K562 (cell line): ENCODE measurements at places on chromosomes 1 and 21.
A peak's percentile ranks its signal among the peaks of the same experiment; 100 is the strongest.

GRCh38 chr1:151494741-151495281 lies 16.4 kb upstream of the CGN start:
- DNase-seq = no peak

DNA sequence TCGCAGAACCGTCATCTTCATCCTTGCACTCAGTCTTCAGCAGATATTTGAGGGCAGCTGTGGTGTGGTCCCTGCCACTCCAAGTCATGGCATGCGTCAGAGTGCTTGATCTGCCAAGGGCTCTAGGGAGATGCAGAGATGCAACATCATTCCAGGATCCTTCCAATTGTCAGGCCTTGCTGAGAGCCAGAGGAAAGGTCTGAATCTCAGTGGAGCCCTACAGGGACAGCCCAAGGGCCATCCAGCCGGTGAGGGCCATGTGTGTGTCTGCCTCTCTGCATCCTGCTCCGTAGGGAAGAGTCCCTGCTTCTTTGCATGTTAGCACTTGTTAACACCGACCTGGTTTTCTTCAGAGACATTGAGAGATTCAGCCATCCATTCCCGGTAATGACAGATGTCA lies 17.6 kb downstream of the MAPKAPK2 start:
- DNase-seq = no peak

DNA sequence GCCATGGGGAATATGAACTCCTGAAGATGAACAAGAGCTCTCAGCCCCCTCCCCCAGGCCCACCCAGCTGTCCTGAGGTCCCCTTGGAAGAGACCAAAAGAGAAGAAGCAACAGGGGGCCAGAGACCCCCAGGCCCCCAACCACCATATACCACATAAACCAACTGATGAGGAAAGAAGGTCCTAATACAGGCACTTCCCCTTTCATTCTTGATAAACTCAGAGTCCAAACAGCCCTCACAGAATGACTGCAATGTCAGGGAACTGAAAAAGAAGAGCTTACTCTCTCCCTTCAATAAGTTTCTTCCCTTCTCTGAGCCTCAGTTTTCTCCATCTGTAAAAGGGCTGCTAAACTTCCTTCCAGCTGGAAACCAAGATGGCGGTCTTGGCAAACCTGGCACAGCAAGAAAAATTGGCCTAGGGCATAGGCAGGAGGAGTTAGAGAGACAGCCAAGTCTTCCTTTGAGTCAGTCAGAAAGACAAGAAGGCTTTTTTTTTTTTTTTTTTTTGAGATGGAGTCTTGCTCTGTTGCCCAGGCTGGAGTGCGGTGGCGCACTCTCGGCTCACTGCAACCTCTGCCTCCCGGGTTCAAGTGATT lies 90.5 kb downstream of the VWA5B1 start:
- DNase-seq = no peak

DNA sequence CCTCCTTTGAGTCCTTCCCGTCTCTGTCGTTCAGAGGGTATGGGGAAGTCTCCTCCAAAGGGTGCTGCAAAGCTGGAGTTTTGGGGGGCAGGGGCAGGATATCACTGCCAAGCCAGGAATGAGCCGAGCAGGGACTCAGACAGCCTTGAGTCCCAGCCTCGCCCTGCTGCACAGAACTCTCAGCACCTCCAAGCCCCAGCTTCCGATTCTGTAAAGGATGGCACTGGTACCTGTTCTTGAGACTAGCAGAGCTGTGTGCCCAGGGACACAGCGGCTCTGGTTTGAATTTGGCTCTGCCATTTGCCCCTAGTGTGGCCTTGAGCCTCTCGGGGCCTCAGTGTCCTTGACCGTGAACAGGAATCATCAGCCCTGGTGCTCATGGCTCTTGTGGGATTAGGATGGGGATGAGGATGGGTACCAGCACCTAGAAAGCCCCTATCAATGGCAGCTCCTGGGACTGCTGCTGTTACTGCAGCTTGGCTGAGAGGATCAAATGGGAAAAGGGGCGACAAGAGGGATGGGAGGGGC lies 1.5 kb upstream of the FBLIM1 start:
- no peak for DNase-seq

DNA sequence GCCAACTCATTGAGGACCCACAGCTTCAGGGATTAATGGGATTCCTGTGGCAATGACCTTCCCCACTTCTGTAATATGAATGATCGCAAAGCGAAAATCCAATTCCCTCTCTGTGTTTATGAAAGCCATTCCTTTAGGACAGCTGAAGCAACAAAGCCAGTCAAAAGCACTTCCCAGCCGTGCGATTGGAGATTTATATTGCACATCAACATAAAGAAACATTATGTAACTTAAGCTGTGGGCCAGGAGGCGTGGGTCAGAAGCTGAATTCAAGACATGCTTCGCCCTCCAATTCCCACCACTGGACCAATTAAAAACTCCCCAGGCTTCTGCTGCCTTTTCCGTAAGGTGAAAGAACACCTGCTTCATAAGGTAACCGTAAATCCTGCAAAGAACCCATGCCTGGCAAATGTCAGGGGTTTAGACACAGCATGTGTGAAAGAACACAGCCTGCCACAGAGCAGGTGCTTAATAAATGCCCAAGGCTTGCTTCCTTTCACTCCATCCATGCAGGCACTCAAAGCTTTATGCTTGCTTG lies 138.9 kb upstream of the SOD1 start:
- no peak for DNase-seq

GRCh38 chr1:25996966-25997827 lies 666 bp downstream of the PAFAH2 start:
- DNase-seq = peak; percentile 68

- DNase-seq = no peak
Observed at GRCh38 chr1:7865978-7866377, 13.1 kb upstream of the UTS2 start.

- DNase-seq = no peak
Observed at GRCh38 chr1:235657269-235657668, 7.7 kb upstream of the GNG4 start.

DNA sequence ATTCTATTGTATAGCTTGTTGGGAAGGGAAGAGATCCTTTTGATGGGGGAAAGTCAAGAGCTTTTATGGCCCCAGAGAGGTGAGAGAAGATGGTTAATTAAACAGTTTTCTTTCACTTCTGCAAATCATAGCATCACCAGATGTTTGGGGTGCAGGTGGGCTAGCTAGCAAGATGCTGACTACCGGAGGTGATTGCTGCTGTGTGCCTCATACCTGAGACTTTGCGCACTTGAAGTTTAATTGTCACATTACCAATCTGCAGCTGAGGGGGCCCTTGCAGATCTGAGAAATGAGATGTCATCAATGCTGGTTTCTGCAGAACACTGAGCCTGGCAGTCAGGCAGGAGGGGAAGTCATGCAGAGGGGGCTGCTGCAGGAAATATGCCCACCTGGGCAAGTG lies 73.9 kb downstream of the SNRPE start:
- DNase-seq = no peak

GRCh38 chr1:111706921-111707320 lies 32.3 kb downstream of the INKA2 start:
- no peak for DNase-seq

- no peak for DNase-seq
Observed at GRCh38 chr21:42725416-42725930, 72.1 kb downstream of the PDE9A start.

- DNase-seq = no peak
Observed at GRCh38 chr1:167510244-167510643, 8.1 kb downstream of the CD247 start.

DNA sequence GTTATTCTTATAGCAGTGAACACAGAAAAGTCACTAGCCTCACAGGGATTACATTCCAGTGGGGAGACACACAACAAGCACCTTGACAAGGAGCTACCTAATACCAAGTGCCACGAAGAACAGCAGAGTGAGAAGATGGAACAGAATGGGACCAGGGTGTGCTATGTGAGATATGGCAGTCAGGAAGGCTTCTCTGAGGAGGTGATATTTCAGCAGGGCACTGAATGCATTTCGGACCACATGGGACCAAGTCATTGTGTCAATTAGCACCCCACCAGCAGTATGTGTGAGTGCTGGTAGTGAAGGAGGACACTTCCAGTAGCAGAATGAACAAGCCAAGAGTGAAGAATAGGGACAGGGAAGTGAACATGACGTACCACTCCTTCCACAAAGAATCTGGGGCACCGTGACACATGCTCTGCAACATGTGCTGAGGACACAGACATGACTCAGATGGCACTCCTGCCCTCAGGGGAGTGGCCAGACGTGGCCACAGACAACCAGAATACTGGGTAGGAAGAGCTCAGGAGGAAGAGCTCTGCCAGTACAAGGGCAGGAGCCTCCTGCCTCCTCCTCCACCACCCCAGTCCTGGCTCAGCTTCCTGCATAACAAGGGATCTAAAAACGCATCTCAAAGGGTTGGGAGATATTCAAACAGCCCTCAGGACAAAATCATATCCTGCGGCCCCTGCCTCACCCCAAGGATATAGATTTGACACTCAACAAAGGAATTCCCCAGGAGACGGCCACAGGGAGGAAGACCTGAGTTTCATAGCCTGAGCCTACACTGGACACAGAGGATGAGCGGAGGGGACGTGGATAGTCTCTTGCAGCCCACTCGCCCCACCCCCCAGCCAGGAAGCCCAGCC lies 102.5 kb downstream of the TRABD2B start:
- DNase-seq = no peak

DNA sequence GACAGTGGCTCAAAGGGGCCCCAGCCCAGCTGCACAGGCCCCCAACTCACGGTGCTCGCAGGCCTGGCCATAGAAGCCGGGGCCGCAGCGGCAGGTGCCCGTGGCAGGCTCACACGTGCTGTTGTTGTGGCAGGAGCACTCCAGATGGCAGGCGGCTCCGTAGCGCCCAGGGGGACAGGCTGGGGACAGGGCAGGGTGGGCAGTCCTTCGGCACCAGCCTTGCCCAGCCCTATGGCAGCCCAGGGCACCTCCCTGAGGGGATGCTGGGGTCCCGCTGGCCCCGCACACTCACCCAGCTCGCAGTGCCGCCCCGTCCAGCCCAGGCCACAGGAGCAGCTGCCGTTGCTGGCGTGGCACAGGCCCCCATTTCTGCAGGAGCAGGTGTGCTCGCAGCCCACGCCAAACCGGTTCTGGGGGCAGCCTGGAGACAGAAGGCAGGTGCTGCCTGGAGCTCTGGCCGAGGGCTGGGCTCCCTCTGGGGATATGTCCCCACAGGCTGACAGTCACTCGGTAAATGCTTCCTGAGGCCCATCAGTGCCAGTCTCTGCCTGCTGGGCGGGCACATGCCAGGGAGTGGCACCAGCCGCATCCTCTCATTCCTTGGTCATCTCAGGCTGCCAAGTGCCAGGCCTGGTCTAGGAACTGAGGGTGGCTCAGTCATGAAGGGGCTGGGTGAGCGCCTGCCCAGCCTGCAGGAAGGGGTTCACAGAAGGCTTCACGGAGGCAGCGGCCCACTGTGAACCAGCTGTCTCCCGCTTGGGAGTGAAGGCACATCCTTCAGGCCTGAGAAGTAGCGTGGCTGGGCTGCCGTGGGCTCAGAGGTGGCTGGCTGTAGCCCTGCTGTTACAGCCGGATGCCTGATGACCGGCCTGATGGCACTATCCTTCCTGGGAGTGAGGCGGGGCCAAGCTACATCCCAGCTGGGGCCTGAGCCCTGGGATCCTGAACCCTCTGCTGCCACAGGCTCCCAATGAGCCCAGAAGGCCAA lies 40.1 kb downstream of the ARHGEF16 start:
- no peak for DNase-seq

- no peak for DNase-seq
Observed at GRCh38 chr1:187236199-187236598, 407.4 kb downstream of the PLA2G4A start.

DNA sequence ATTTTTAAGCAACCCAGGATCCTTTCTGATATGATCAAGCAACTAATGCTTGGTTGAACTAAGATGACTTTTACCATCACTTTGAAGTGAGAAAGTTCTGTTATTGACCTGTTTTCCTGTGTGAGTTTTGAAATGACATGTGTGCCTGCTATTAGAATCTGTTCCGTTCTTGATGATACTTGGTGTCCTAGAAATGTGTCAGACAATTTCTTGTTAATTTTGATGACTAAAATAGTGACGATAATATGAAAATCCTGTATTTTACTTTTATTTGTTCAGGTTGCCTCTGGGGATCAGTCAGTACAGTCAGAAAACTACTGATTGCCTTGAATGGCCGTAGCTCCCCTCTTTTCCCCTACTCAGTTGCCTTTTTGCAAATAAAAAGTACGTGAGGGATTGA lies 228.0 kb downstream of the RYR2 start:
- DNase-seq = no peak

- no peak for DNase-seq
Observed at GRCh38 chr1:205563927-205564441, 59.5 kb downstream of the CDK18 start.

DNA sequence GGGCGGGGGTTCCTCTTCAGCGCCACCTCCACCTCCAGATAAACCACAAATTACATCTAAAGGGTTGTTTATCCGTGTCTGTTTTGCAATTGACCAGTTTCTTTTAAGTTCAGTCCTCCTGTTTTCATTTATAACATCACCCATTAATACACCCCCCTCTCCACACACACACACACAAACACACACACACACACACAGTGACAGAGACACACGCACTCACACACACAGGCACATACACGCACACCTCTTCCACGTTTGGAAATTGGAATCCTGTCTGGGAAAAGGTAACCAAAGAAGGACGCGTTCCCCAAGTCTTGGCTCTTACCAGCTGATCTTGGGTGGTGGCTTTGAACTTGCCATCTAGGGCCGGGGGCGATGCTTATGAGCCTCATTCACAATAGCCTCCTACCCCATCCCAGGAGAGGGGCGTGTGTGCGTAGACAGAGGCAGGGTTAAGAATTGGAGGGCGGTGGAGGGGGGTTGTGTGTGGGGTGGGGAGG lies 442 bp upstream of the CSMD2 start:
- no peak for DNase-seq

DNA sequence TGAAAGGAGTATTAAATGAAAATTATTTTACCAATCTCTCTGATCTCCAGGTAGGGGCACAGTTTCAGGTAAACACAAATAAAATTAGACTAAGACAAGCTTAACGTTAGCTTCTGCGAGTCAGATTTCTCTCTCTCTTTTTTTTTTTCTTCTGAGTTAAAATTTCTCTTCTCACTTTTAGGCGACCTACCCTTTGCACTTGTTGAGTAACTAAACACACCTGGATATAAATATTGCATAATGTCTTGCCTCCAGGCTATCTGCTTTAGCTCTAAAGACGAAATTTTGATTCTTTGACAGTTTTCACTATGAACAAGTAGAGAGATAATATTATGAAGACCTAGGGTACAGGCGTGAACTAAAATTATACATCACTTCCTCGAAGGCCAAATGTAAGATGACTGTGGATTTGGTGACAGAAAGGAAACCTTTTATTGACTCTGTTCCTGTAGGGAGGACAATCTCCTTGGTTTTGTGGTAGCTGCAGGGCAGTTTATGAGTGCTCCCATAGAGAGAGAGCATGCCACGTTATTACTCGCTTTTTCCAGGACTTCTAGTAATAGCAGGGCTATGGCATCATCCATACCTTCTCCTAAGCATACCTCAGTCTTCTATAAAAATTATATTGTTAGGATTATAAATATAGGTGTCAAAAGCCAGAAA lies 303.8 kb upstream of the NEGR1 start:
- DNase-seq = no peak

GRCh38 chr1:230191079-230191804 lies 124.2 kb downstream of the GALNT2 start:
- DNase-seq = peak; percentile 80
